ENCODE measurements at places on chromosomes 13 and 19. TPM values are rescaled to one million over a fixed set of nuclear protein-coding genes. Genes with fewer than 3 reads are reported as not detected.

DNA sequence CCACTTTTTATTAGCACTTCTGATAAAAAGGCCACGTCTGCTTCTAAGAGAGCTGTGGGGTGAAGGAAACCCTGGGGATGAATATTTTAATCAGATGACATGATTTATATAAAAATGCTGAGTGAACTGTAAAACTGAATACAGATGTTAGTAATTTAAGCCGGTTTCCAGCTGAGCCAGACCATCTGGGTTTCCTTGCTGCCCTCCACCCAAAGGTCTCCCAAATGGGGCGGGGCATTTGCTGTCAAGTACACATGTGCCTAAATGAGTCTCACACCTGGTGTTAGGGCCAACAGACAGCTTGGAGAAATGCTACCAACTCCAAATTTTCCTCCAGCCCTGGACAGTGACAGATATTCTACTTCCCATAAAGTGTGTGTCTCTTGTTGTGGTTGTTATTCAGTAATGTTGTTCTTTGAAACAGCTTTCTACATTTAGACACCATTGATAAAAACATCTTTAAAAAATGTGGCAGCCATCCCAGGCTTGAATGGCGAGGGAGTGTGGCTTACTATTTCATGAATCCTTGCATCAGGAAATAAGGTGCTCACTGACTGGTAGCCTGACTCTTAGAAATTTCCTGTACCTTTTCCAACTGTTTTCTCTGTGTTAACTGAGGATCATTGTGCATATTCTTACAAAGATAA lies 350.4 kb downstream of the MTUS2 start:
- no peak overlapping the region for H3K27ac ChIP-seq
- no peaks in the 10 kb centered on the region for H3K4me1 ChIP-seq
- no peaks in the 10 kb centered on the region for H3K36me3 ChIP-seq
- H3K4me3 ChIP-seq, result no peak overlapping the region

LILRB2 gene
- total RNA-seq, result 0.67 TPM

- no peak for DNase-seq
- H3K4me3 ChIP-seq, result no peak overlapping the region
- no peak overlapping the region for H3K27ac ChIP-seq
- no peaks in the 10 kb centered on the region for H3K27me3 ChIP-seq
Observed at GRCh38 chr13:73131247-73131646, 72.4 kb downstream of the KLF5 start.

DNA sequence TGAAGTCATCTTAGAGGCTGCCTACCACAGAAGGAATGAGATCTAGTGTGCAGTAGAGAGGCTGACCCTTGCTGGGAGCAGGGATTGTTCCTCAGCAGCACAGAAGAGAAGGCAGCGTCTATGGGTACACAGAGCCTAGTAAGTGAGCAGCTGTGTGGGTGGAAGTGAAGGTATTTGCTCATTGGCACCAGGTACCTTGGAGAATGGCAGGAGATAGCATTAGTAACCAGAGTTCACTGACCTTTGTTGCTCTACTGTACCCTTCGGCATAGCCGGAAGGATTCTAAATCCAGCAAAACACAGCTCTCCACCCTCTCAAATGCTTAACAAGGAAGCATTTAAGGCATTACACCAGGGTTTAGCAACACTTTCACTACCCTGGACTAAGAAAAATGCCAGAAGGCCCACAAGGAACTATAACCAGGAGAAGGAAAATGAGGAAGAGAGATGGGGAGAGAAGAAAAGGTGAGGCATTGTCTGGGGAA lies 12.3 kb downstream of the SOX21 start:
- H3K4me3 ChIP-seq, result no peak overlapping the region
- no peaks in the 10 kb centered on the region for H3K4me1 ChIP-seq
- H3K27ac ChIP-seq, result no peak overlapping the region

- no peak overlapping the region for H3K4me3 ChIP-seq
- no peak for DNase-seq
- H3K4me1 ChIP-seq, result no peaks in the 10 kb centered on the region
- no peaks in the 10 kb centered on the region for H3K36me3 ChIP-seq
- H3K27ac ChIP-seq, result no peak overlapping the region
Observed at GRCh38 chr13:54614726-54615125, 1586.1 kb downstream of the OLFM4 start.

DNA sequence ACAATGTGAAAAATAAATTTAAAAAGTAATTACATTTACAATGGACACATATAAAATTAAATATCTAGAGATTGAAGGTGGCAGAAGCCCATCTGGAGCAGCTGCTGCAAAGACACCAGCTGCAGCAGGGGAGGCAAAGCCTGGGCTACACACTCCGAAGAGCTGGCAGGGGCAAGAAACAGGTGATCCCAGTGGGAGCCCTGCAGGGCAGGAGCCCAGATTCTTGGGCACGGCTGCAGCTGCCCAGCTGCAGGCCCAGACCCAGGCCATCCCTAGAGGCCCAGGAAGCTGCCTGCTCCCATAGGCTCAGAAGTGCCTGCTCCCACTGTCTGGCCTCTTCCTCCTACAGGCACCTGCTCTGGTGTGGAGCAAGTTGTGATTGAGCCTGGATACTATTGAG lies 1547.9 kb upstream of the SPRY2 start:
- H3K4me1 ChIP-seq, result no peaks in the 10 kb centered on the region
- no peak overlapping the region for H3K4me3 ChIP-seq
- no peaks in the 10 kb centered on the region for H3K36me3 ChIP-seq
- no peak for DNase-seq

RGL3 gene
- total RNA-seq, result 63.4 TPM

DNA sequence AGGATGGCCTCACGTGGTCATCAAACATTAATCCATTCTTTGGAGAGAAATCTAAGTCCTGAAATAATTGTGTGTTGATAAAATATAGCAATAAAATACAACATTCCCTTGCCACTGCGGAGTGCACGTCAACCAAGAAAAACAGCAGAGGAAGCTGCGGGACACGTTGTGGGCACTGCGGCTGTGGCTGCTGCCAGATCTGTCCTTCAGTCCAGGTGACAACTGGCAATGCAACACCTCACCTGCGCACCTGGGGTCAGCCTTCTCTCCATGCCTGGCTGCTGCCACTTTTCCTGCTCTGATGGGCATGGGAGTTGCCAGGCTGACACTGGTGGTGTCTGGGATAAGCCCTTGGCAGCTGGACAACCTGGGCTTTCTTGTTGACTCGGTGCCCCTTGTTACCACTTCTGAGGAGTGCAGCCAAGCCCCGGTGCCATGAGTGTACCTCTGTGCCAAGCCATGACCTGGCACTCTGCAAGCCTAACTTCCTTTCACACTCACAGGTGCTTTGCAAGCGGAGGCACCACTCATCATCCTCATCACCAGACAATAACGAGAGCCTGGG lies 251.6 kb upstream of the TSHZ3 start:
- H3K27me3 ChIP-seq, result no peaks in the 10 kb centered on the region
- no peaks in the 10 kb centered on the region for H3K36me3 ChIP-seq
- DNase-seq, result peak; percentile 86
- H3K27ac ChIP-seq, result no peak overlapping the region
- H3K4me3 ChIP-seq, result no peak overlapping the region
- H3K4me1 ChIP-seq, result no peaks in the 10 kb centered on the region

- peak within 1 kb of the TSS; percentile 47 for H3K4me3 ChIP-seq
- H3K36me3 ChIP-seq, result no peaks in the 10 kb centered on the region
- DNase-seq, result peak; percentile 100
- H3K4me1 ChIP-seq, result peaks cover 42% of the 10 kb centered on the region
- H3K27me3 ChIP-seq, result no peaks in the 10 kb centered on the region
- H3K27ac ChIP-seq, result peak within 1 kb of the TSS; percentile 93
Observed at GRCh38 chr19:44845612-44846454, at the start of gene NECTIN2. Gene NECTIN2, plus strand, starts transcription at chr19:44846297. Its CDS starts 229 bp downstream, at chr19:44846526.

GRCh38 chr13:73169971-73170370 lies 111.2 kb downstream of the KLF5 start:
- no peak overlapping the region for H3K4me3 ChIP-seq
- no peaks in the 10 kb centered on the region for H3K4me1 ChIP-seq
- no peaks in the 10 kb centered on the region for H3K36me3 ChIP-seq

GRCh38 chr13:46961719-46962118 lies 64.9 kb upstream of the HTR2A start:
- H3K4me1 ChIP-seq, result no peaks in the 10 kb centered on the region
- no peak overlapping the region for H3K27ac ChIP-seq
- H3K4me3 ChIP-seq, result no peak overlapping the region
- no peaks in the 10 kb centered on the region for H3K36me3 ChIP-seq

LILRA5 gene
- not detected for total RNA-seq

DNA sequence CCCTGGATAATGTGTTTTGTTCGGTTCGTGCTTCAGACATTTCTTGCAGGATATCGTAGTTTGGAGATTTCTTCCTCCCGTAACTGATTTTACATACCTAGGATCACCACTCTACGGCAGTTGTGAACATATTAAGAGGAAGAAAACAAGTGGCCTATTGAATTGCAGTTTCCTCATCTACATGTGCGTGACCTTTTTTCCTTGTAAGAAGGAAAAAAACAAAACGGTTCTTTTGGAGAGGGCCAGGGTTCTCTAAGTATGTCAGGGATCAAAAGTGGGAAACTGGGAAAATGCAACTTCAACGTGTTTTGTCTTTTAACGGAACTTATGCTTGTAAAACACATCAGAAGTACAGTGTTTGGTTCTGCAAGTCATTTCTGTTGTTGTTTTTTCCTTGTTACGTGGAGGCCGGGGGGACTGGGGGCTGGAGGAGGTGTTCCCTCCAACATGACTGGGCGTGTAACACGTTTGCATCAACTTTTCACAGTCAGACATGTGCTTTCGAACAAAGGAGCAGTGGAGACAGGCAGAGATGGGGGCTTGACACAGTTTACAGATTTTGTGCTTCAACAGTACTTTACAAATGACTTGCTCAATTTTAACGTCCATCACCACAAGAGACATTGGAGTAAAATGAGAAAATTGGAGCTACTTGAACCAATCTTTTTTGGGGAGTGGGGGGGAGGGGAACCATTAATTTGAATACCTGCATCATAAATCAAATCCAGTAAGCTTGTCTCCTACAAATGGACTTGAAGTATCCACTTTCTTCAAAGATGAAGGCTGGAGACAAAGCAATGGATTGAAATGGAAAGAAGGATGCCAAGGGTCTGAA lies 3.8 kb downstream of the ZC3H4 start:
- no peaks in the 10 kb centered on the region for H3K36me3 ChIP-seq
- no peaks in the 10 kb centered on the region for H3K27me3 ChIP-seq
- DNase-seq, result no peak
- H3K27ac ChIP-seq, result peak overlapping the region; percentile 100

DNA sequence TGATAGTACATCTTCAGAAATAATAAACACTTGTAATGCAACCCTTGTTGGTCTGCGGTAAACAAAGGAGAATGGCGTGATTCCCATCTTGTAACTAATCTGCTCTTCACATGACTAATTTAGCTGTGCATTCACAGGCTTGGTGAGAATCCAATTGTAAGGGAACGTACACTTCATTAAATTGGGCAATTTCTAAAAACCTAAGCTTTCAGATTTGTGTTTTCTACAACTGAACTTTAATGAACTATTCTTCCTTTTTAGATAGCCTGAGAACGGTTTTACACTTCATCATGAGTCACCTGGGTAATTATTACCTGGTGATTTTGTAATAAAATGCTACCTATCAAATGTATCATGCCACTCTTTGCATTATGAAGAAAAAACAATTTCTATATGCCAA lies 306.9 kb downstream of the KLF5 start:
- H3K27me3 ChIP-seq, result no peaks in the 10 kb centered on the region
- no peak overlapping the region for H3K4me3 ChIP-seq
- no peak for DNase-seq
- H3K36me3 ChIP-seq, result no peaks in the 10 kb centered on the region
- no peaks in the 10 kb centered on the region for H3K4me1 ChIP-seq
- H3K27ac ChIP-seq, result no peak overlapping the region

- H3K27me3 ChIP-seq, result no peaks in the 10 kb centered on the region
- H3K4me3 ChIP-seq, result no peak overlapping the region
- no peaks in the 10 kb centered on the region for H3K4me1 ChIP-seq
- H3K36me3 ChIP-seq, result no peaks in the 10 kb centered on the region
- no peak overlapping the region for H3K27ac ChIP-seq
- DNase-seq, result no peak
Observed at GRCh38 chr13:95226050-95226449, 75.2 kb downstream of the ABCC4 start.

PNMA8A gene
- total RNA-seq, result 33.8 TPM

- H3K27ac ChIP-seq, result no peak overlapping the region
- DNase-seq, result peak; percentile 20
- H3K4me1 ChIP-seq, result no peaks in the 10 kb centered on the region
- no peak overlapping the region for H3K4me3 ChIP-seq
- H3K27me3 ChIP-seq, result no peaks in the 10 kb centered on the region
Observed at GRCh38 chr19:28482221-28482620, 730.7 kb downstream of the UQCRFS1 start.

SYCN gene
- not detected for total RNA-seq

DNA sequence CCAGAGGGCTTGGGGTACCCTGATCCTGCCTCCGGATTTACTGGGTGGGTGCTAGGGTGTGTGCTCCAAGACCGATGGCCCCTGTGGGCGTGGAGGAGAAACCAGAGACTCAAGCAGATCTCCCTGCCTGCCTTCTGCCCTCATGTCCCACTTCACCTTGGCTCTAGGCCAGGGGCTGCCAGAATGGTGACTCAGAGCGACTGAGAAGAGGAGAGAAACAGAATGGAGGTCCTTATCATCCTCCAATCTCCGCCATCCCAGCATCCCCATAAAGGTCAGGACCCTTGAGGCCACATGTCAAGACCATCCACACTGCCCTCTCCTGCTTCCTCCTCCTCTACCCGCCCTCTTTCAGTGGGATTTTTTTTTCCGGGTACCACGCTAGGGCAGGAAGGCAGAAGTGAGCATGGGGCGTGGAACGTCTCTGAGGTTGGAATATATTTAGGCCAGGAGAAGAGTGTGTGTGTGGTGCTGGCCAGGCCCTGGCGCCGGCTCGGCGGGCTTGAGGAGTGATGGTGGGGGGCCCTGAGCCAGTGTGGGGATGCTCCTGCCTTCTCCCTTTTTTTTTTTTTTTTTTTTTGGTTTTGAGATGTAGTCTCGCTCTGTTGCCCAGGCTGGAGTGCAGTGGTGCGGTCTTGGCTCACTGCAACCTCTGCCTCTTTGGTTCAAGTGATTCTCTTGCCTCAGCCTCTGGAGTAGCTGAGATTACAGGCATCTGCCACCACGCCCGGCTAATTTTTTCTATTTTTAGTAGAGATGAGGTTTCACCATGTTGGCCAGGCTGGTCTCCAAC lies 22.3 kb downstream of the IER2 start:
- DNase-seq, result peak; percentile 96
- peak overlapping the region; percentile 91 for H3K27ac ChIP-seq
- no peak overlapping the region for H3K4me3 ChIP-seq
- peaks cover 23% of the 10 kb centered on the region for H3K4me1 ChIP-seq
- H3K27me3 ChIP-seq, result no peaks in the 10 kb centered on the region

SIGLEC6 gene
- total RNA-seq, result not detected

- peaks cover 37% of the 10 kb centered on the region for H3K4me1 ChIP-seq
- no peaks in the 10 kb centered on the region for H3K36me3 ChIP-seq
- no peak for DNase-seq
- no peak overlapping the region for H3K4me3 ChIP-seq
Observed at GRCh38 chr13:105336706-105337576, 1198.5 kb downstream of the EFNB2 start.

DNA sequence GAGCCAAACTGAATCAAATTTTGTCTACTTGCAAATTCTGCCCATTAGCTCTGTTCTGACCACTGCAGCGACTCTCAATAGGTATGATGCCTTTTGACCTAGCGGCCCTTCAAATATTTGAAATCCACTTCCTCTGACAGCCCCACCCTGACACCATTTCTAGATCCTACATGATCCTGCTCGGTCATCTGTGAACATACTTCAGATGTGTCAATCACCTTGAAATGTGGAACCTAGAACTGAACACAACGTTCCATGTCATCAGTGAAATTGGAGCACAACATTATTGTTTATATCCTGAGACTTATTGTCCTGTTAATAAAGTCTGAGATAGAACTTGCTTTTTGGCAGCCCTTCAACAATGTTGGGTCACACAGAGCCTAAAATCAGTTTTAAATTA lies 98.2 kb downstream of the UBL3 start:
- no peak overlapping the region for H3K4me3 ChIP-seq
- H3K27me3 ChIP-seq, result no peaks in the 10 kb centered on the region
- DNase-seq, result no peak
- H3K4me1 ChIP-seq, result no peaks in the 10 kb centered on the region
- no peak overlapping the region for H3K27ac ChIP-seq
